Daoy (cell line): ENCODE measurements at places on chromosomes 11 and 22.

- no peak for DNase-seq
These were observed 230.7 kb downstream of the FAT3 start for GRCh38 chr11:92455210-92455790.

DNA sequence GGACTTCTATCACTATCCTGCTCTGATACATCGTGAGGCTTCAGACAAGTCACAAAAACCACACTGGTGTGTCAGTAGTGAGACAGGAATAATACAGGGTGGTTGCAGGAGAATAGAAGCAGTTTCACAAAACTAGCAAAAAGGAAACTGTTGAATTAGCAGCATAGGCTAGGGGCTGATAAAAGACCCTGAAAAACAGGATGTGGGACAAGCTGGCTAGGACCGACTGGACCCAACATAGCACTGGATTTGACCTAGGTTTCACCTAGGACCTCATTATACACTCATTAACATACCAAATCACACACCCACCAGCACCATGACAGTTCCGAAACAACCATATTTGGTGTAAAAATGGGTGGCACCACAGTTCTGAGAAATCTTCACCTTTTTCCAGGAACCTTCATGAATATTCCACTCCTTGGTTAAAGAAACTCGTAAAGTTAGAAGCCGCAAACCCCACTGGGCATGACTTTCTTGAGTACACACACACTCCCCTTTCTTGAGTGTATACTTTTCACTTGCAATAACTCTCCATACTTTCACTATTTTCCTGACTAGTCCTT, 76.2 kb downstream of the SLC1A2 start:
- DNase-seq = no peak

GRCh38 chr11:77039491-77040400, 5.5 kb downstream of the B3GNT6 start:
- DNase-seq = no peak

DNA sequence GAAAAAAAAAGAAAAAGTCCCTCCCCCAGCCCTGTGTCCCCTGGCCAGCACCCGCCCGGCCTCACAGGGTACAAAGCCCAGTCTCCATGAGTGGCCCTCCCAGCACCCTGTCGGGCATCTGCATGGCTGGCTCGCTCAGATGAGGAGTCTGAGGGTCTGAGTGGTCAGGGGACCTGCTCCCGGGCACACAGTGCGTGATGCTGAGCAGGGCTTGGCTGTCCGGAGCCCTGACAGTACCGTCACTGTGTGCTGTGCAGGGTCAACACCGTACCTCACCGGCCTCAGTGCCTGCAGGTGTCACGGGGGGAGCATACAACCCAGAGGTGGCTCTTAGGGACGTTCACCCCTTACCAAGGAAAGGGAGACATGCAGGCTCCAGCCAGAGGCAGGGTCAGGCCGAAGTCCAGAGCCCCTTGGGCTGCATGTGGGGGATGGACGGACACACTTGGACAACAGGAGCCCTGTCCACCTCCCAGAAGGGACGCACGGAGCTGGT, 3.6 kb upstream of the PLXNB2 start:
- DNase-seq = no peak
